ENCODE measurements at places on chromosomes 3 and 15.

GRCh38 chr3:128252083-128252482 is 98.8 kb downstream of the EEFSEC start:
- no peak for DNase-seq

DNA sequence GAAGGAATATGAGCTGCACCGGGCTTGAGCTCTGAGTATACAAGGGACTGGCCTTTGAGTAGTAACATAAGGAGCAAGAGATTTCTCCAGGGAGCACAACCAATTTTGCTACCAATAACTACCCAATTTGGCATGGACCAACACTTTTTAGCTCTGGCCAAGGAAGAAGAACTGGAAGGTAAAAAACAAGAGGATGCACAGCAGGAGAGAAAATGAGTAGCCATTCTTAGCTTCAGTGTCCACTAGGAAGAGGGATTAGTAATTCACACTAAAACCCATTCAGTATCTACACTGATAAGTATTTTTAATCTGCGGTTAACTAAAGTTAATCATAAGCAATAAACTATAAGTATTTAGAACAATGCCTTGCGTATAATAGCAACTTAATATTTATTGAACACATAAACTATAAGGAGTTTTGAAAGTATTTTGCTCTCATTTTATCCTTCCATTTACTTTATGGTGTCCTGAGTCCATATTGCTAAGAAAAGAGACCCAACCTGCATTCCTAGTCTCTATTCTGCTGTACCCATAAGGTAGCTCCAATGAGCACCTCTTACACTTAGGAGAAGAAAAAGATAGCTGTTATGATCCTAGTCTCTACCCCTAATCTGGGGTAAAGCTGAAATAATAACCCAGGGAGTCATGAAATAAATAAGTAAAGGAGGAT is 268.9 kb downstream of the IGSF11 start:
- no peak for DNase-seq

GRCh38 chr3:158672215-158673176 is at the start of gene LXN:
Gene LXN, minus strand, starts transcription at chr3:158672648. Its CDS starts 170 bp downstream, at chr3:158672478.
- DNase-seq, result peak; percentile 74

DNA sequence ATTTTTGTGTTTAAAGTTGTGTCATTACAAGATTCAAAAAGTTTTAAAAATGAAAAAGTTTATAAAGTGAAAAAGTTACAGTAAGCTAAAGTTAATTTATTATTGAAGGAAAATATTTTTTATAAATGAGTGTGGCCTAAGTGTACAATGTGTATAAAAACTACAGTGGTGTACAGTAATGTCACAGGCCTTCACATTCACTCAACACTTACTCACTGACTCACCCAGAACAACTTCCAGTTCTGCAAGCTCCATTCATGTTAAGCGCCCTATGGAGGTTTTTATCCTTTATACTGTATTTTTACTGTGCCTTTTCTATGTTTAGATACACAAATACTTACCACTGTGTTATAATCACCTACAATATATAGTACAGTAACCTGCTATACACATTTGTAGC is 76.3 kb downstream of the DTWD1 start:
- no peak for DNase-seq

DNA sequence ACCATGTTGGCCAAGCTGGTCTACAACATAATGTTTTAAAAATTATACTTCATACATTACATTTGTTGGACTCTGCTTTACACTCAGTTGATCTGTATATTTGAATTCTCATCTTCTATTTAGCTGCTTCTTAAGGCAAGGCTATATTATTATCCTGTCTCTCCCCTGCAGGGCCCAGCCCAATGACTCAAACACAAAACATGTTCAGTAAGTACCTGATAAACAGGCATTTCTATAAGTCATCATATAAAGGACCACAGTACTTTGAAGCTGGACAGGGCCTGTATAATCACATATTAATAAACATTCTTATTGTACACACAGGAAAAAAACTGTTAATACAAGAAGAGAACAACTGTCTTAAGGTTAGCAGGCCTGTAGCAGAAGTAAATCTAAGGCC is 36.2 kb downstream of the NGLY1 start:
- DNase-seq, result no peak

GRCh38 chr15:74252721-74253120 is 16.6 kb downstream of the CCDC33 start:
- DNase-seq, result no peak

GRCh38 chr3:197168606-197169005 is 129.8 kb downstream of the DLG1 start:
- DNase-seq, result no peak

GRCh38 chr3:30135190-30135589 is 471.2 kb upstream of the TGFBR2 start:
- DNase-seq, result no peak

GRCh38 chr3:54888873-54889272 is 39.0 kb downstream of the LRTM1 start:
- no peak for DNase-seq

DNA sequence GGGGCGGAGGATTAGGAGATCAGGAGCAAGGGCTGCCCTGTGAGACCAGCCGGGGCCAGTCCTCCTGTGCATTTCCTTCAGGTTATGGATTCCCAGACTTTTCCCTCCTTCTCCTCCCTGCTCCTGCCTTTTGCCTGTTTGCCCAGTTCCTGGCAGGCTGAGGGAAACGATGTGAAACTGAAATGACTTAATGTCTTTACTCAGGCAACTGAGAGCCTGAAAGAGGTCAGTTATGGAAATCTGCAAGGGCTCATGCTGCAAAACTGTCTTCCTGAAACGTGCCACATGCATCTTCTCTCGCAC is 57.2 kb downstream of the MESD start:
- no peak for DNase-seq

- no peak for DNase-seq
These were observed 617.5 kb downstream of the TBL1XR1 start for GRCh38 chr3:176579711-176580185.

Measured in CD8-positive, alpha-beta memory T cell (primary cell).